Cortex of kidney (tissue), 1 donor: ENCODE measurements at places on chromosomes 1 and 21.

DNA sequence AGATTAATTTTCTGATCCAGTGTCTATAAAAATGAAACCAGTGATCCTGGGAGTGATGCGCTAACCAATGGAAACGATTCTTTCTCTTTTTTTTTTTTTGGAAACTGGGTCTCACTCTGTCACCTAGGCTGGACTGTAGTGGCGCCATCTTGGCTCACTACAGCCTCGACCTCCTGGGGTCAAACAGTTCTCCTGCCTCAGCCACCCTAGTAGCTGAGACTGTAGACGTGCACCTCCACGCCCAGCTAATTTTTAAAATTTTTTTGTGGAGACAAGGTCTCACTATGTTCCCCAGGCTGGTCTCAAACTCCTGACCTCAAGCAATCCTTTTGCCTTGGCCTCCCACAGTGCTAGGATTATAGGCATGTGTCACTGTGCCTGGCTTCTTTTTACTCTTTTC lies 3.4 kb upstream of the RCC2 start:
- no peak for DNase-seq

DNA sequence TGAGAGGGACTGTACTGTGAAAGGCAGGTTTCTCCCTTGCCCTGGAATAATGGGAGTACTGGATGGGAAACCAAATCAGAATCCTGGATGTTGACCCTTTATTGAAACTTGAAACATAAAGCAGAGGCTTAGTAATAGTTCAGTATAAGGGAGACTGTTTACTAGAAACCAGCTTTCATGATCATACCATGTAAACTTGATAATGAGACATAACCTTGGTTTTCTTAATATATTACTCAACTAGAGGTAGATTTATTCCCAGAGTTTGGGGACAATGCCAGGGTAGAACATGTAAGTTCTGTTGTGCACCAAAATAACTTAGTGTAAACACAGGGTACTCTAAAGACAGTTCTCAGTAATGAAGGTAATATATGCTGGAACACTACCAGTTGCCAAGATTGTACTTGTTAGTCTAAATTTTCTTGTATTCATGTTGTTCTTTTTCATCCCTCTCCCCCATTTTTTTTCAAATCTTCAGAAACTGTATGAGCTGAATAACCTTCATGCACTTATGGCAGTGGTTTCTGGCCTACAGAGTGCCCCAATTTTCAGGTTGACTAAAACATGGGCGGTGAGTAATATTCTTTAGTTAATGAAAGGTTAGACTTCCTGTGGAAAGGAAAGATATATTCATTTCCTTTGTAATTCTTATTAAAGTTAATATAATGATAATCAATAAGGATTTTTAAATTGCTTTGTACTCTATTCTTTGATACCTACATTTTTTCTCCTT lies 49.6 kb downstream of the ANGPTL1 start:
- no peak for DNase-seq

DNA sequence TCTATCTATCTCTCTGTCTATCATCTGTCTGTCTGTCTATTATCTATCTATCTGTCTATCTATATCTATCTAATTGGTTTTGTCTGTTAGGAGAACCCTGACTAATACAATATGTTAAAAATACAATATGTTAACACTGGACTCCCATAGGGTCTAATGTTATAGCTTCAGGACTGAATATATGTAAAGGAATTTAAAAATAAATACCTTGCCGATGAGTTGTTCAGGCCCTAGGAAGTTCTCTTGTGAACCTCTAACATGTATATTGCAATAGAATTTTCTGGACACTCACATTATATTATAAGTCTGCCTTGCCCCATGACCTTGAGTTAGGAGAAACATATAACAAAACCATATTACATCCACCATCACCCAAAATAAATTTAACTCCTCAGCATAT lies 900.6 kb downstream of the NCAM2 start:
- no peak for DNase-seq

DNA sequence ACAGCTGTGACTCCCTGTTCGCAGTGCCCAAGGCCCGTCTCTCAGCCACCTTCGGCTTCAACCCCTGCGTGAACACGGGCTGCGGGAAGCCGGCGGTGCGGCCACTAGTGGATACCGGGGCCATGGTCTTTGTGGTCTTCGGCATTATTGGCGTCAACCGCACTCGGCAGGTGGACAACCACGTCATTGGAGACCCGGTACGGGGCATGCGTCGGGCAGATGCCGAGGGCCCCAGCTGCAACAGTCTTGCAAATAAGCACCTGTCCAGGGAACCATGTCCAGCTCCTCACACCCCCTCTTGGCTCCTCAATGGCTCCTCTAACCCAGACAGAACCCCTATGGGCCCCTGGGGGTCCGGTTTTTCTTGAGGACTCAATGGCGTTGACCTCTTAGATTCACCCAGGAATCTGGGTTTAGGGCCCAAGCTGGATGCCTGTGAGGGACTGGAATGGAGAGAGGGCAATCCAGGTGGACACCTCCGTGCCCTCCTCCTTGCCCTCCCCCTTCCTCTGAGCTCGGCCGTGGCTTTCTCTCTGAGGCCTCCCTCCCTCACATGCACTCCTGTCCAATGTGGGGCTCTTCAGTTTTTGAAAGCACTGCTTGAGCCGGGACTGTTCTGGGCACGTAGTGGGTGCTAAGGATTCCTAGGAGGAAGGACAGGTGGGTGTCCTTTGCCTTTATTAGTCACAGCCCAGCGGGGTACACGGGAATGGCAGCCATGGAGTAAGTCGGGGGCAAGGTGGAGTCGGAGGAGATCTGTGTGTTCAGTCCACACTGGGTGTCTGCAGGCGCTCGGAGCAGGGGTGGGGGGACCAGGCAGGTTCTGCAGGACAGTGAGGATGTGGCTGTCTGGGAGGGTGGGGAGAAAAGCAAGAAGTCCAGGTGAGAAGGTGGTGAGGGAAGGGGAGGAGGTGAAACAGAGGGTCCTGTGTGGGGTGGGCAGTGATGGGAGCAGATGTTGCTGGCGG lies 51.1 kb downstream of the DISP3 start:
- DNase-seq = no peak

- DNase-seq = no peak
Observed at GRCh38 chr1:165942927-165943597, 115.6 kb downstream of the UCK2 start.

DNA sequence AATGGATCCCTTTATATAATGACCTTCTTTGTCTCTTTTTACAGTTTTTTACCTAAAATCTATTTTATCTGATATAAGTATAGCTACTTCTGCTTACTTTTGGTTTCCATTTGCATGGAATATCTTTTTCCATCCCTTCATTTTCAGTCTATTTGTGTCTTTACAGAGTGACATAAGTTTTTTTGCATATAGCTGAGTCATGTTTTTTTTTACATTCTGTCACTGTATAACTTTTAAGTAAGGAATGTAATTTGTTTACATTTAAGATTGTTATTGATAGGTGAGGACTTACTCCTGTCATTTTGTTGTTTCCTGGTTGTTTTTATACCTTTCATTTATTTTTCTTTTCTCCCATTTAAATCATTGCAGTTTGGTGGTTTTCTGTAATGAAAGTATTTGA lies 402.7 kb upstream of the ADGRL2 start:
- DNase-seq = no peak

DNA sequence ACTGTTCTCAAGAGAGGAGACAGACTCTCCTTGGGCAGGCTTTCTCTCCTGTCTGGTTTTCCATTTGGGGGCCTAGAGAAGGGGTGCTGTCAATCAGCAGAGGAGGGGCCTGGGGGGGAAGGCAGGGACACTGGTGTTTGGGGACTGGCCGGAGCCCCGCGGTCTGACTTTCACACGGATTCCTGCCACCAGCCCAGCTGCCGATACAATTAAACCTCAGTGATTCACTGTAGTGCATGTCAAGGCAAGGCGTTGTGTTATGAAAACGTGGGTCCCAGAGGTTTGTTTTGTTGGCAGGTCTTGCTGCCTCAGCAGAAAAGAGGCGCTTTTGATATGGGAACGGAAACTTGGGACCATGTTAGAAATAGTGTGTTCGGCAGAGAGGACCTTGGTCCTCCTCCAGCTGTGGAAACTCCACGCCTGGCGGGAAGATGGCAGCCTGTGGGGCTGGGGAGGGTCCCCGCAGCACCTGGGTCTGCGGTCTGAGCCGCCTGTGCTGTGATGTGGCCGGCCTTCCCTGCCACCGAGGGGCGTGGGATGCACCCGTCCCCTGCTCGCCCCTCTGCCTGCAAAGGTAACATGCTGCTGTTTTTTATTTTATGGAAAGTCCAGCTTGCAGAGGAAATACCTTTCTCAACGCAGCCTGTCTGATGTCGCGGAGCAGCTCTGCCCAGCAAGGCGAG lies 47.6 kb downstream of the SPSB1 start:
- no peak for DNase-seq

DNA sequence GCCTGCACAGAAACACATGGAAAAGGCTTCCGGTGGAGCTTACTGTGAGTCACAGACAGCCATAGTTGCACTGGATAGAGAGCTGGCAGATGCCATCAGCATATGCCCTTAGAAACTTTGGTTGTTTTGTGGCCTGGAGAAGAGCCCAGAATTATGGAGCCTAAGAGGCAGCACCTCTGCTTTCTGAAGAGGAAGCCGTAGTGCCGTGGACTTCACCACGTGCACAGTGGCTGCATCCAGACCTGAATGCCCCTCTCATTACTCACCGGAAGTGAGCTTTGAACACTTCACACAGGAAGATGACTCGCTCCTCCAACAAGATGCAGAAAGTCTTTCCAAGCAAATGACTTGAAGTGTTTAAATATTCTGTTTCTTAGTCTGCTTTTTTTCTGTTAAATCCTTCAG lies 28.4 kb downstream of the JUN start:
- no peak for DNase-seq

DNA sequence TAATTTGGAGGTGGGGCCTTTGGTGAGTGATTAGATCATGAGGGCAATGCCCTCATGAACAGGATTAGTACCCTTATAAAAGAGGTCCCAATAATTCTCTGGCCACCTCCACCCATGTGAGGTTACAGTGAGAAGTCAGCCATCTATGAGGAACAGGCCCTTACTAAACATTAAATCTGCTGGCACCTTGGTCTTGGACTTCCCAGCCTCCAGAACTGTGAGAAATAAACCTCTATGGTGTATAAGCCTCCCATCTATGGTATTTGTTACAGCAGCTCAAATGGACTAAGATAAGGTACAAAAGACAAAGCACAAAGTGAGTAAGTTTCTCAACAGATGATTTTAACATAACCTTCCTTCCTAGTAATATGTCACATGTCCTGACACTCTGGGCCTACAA lies 22.3 kb downstream of the NRIP1 start:
- no peak for DNase-seq

DNA sequence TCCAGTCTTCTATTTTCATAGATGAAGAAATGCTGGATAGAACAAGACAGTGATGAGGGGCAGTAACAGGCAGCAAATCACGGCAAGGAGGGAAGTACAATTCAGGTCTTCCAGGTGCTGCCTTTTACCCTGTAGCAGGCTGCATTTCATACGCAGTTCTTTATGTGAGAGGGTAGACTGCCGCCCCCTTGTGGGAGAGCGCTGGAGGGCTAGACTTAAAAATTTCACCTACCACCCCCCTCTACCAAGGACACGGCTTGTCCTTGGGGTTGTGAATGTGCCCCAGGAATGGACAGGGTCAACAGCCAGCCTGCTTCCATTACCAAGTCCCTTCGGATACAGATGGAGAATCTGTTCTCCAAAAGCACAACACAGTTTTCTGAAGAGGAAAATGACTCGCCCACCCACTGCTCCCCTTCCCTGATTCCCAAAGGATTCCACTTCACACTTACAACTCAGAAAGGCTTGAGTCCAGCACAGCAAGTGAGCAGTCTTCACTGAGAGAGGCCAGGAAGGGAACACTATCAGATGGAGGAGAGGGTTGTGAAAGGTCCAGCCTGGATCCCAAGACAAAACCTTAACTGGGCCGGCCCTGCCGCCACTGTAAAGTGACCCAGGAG lies 7.4 kb downstream of the WDR77 start:
- DNase-seq = no peak
